ENCODE measurements at places on chromosomes 4 and X. TPM values are rescaled to one million over a fixed set of nuclear protein-coding genes. Genes with fewer than 3 reads are reported as not detected.
A peak's percentile ranks its signal among the peaks of the same experiment; 100 is the strongest.

- peaks cover 3% of the 10 kb centered on the region for H3K36me3 ChIP-seq
- no peak overlapping the region for H3K4me3 ChIP-seq
- peaks cover 8% of the 10 kb centered on the region for H3K27me3 ChIP-seq
- peaks cover 6% of the 10 kb centered on the region for H3K4me1 ChIP-seq
- DNase-seq, result peak; percentile 3
Observed at GRCh38 chr4:7384003-7384928, 50.5 kb downstream of the PSAPL1 start.

Gene HPSE
- total RNA-seq, result 41.0 TPM

- no peak for DNase-seq
- H3K36me3 ChIP-seq, result no peaks in the 10 kb centered on the region
- H3K27me3 ChIP-seq, result no peaks in the 10 kb centered on the region
- H3K27ac ChIP-seq, result no peak overlapping the region
- no peaks in the 10 kb centered on the region for H3K4me1 ChIP-seq
- H3K4me3 ChIP-seq, result no peak overlapping the region
Observed at GRCh38 chr4:22556495-22556894, 40.6 kb upstream of the ADGRA3 start.

DNA sequence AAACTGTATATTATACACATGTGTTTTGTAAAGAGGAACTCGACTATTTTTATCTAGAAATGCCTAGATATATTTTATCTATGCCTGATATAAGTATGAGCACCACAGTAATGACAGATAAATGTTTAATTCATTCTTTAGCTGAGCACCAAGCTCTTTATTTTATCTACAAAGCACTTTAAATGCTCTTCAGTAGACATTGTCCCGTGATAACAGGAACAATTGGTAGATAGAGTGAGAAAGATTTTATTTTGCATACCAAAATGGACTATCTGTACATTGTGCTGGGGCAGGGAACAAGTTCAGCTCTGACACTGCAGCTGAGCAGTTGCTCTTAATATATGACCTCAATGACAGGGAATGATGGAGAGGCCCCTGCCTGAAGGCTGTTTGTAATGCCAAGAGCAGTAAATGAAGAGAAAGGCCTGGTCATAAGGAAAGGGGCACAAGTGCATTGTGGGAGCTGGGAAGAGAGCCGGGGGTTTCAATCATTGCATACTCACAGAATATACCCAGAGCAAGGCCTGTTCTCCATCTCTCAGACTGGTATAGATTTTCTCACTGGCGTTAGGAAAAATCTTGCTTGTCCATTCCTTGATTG, 57.3 kb downstream of the SEPTIN11 start:
- H3K4me3 ChIP-seq, result no peak overlapping the region
- DNase-seq, result no peak
- peak overlapping the region; percentile 100 for H3K27ac ChIP-seq
- no peaks in the 10 kb centered on the region for H3K27me3 ChIP-seq
- H3K4me1 ChIP-seq, result peaks cover 89% of the 10 kb centered on the region

Gene ERCC6L
- total RNA-seq, result 1.7 TPM

GRCh38 chr4:21749924-21750323, 198.6 kb downstream of the KCNIP4 start:
- DNase-seq, result no peak
- H3K36me3 ChIP-seq, result no peaks in the 10 kb centered on the region
- no peaks in the 10 kb centered on the region for H3K27me3 ChIP-seq
- no peak overlapping the region for H3K4me3 ChIP-seq

Gene UGT2A1
- total RNA-seq, result not detected

Gene SULT1B1
- not detected for total RNA-seq

Gene S100P
- total RNA-seq, result not detected

Gene ADH7
- total RNA-seq, result not detected

DNA sequence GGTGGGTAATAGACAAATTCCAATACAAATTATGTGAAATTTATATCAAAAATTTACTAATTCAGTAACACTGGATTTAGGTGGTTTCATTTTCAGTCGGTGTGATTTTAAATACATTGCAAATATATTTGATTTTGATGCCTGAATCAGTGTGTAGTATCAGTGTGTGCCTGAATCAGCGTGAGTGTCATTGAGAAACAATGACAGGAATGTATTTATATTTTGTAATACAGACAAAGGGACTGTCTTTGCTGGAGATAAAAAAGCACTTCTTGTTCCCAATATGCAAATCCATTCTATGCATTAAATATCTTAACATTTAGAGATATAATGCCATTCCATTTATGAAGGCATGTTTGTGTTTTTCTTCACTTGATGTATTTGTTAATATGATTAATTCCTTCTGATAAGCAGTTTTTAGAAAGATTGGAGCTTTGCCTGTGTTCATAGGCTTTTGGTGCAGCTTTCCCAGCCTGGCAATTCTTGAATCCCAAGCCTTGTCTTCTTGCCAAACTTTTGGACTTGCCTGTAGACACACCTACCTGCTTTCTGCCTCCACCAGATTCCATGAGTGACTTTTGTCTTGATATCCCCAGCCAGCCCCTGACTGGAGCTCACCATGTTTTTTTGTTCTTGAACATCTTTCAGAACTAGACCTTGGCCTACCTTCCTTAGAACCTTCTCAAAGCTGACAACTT, 243.8 kb downstream of the ADGRL3 start:
- no peak overlapping the region for H3K27ac ChIP-seq
- DNase-seq, result no peak
- no peaks in the 10 kb centered on the region for H3K36me3 ChIP-seq
- no peaks in the 10 kb centered on the region for H3K4me1 ChIP-seq

DNA sequence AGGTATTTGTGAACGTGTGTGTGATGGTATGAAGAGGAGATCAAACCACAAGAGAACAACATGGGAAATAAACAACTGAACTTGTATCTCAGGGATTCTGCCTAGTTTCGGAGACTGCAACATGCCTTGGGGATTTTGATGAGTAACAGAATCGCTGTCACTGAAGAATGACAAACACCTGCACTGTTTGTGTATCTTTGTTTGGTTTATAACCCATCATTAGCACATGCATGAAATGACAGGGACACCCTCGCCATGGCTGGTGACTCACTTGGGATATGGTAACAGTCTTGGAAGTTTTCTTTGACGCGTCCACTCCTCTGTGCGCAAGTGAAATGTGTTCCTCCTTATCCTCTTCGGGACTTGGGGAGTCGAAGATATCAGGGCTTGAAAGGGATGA, 30.3 kb upstream of the MAP3K15 start:
- DNase-seq, result no peak
- no peak overlapping the region for H3K4me3 ChIP-seq
- peaks cover 25% of the 10 kb centered on the region for H3K36me3 ChIP-seq
- no peaks in the 10 kb centered on the region for H3K4me1 ChIP-seq
- no peaks in the 10 kb centered on the region for H3K27me3 ChIP-seq
- H3K27ac ChIP-seq, result no peak overlapping the region

- H3K27ac ChIP-seq, result no peak overlapping the region
- H3K4me3 ChIP-seq, result no peak overlapping the region
- H3K36me3 ChIP-seq, result peaks cover 24% of the 10 kb centered on the region
- peaks cover 8% of the 10 kb centered on the region for H3K4me1 ChIP-seq
Observed at GRCh38 chr4:726235-726787, 20.7 kb downstream of the PCGF3 start.

Gene PPP4R3C
- not detected for total RNA-seq

GRCh38 chr4:39820186-39820585, 122.2 kb downstream of the UBE2K start:
- H3K4me3 ChIP-seq, result peak overlapping the region; percentile 14
- H3K27ac ChIP-seq, result peak overlapping the region; percentile 88
- peaks cover 1% of the 10 kb centered on the region for H3K27me3 ChIP-seq
- H3K4me1 ChIP-seq, result peaks cover 17% of the 10 kb centered on the region
- peak; percentile 18 for DNase-seq

Gene LDOC1
- total RNA-seq, result 38.1 TPM

GRCh38 chrX:107562482-107562881, 65.8 kb upstream of the PRPS1 start:
- peaks cover 2% of the 10 kb centered on the region for H3K4me1 ChIP-seq
- H3K27ac ChIP-seq, result no peak overlapping the region
- H3K27me3 ChIP-seq, result peaks cover 1% of the 10 kb centered on the region
- no peak for DNase-seq

Gene DMRTC1B
- total RNA-seq, result 1.3 TPM

Gene CT55
- 0.21 TPM for total RNA-seq

Gene MAP9
- total RNA-seq, result 9.2 TPM

Gene PSMD10
- total RNA-seq, result 49.2 TPM

GRCh38 chr4:157314906-157315305, 94.4 kb downstream of the GRIA2 start:
- no peak for DNase-seq
- H3K27ac ChIP-seq, result no peak overlapping the region
- H3K4me1 ChIP-seq, result no peaks in the 10 kb centered on the region
- H3K36me3 ChIP-seq, result no peaks in the 10 kb centered on the region
- H3K27me3 ChIP-seq, result no peaks in the 10 kb centered on the region

Gene TREX2
- total RNA-seq, result 1.5 TPM

- no peak for DNase-seq
- peaks cover 21% of the 10 kb centered on the region for H3K4me1 ChIP-seq
- peaks cover 16% of the 10 kb centered on the region for H3K27me3 ChIP-seq
- H3K27ac ChIP-seq, result no peak overlapping the region
- peak overlapping the region; percentile 91 for H3K4me3 ChIP-seq
Observed at GRCh38 chr4:1721666-1722550, 587 bp downstream of the TACC3 start.

GRCh38 chr4:144621681-144622080, 24.3 kb upstream of the HHIP start:
- no peak overlapping the region for H3K4me3 ChIP-seq
- H3K36me3 ChIP-seq, result no peaks in the 10 kb centered on the region
- DNase-seq, result no peak
- H3K27me3 ChIP-seq, result peaks cover 1% of the 10 kb centered on the region
- no peaks in the 10 kb centered on the region for H3K4me1 ChIP-seq

DNA sequence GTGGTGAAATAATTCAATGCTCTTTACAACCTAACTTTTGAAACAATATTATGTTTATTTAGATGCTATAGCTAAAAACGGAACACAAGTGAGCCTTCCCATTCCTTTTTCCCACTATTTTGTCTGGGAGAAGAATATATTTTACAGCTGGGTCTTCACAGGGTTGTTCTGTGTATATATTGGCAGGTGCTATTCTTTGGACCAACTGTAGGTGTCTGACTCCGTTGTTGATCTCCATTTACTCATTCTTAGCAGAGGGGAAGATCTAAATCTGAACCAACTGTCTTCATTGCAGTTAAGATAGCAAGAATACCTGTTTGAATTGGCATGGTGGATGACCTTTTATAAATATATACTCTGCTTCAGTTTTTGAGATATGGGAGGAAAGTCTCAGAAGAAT, 257.4 kb downstream of the CFAP299 start:
- no peak overlapping the region for H3K27ac ChIP-seq
- no peak for DNase-seq
- H3K36me3 ChIP-seq, result no peaks in the 10 kb centered on the region
- no peak overlapping the region for H3K4me3 ChIP-seq
- H3K27me3 ChIP-seq, result no peaks in the 10 kb centered on the region
- H3K4me1 ChIP-seq, result no peaks in the 10 kb centered on the region

Gene ASMTL
- total RNA-seq, result 25.8 TPM

DNA sequence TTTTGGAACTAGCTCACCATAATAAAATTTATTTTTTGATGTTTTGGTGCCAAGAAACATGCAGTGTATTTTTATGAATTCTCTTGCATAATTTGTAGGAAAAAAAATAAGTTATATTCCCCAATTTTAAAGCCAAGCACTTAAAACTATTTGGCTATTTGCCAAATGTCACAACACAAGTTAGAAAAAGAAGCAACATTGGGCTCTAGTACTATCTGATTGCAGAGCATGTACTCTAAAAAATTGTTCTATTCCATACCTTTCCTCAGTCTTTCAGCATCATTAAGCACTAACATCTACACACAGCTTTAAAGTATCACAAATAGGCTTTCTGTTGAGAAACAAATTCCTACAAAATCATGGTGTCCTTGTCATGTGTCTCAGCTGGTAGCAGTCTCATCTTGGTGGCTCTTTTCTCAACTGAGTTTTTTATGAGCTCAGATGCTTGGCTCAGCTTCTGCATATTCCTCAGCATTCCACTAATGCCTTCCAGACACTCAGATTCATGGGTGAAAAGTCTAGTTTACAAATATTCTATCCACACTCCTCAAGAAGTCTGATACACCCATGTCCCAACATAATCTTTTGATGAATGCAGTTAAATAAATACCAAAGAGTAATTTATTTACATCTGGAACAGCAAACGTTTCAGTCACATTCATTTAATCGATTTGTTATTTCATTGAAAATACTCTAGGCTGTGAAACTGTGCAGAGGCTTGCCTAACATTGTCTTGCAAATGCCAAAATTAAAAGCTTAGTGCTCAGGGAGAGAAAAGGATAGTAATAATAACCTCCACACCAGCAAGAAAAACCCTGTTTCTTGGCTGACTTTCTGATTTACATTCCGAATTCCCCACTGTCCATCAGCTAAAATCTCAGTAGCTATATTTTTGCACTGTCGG, 2209.9 kb downstream of the PCDH7 start:
- no peaks in the 10 kb centered on the region for H3K27me3 ChIP-seq
- H3K36me3 ChIP-seq, result no peaks in the 10 kb centered on the region
- no peak overlapping the region for H3K4me3 ChIP-seq
- DNase-seq, result no peak

Gene KIT
- 49.1 TPM for total RNA-seq

DNA sequence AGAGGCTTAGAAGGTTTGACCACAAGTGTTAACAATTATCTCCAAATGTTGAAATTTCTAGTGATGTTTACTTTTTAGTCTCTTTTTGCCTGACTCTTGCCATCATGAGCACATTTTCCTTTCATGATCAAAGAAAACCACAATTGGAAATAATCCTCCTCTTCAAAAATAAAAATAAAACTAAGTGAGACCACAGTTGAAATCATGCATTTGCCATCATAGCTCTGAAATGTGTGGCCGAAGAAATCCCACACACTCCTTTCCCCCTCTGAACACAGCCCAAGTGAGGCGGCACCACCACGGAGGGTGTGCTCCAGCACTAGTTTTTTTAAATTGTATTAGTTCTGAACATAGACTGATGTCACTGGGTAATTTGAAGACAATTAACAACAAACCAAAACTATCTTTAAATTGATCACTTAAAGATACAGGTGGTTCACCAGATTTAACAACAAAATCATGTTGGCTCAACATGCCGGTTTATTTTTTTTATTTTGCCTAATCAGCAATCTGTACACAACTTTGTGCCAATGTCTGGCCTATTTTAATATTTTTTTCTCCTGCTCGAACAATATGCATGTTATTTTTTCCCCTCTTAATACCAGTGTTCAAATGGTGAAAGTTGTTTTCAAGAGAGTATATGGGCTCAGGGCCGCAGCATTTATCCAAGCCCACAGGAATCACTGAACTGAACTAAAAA, 17.6 kb downstream of the APBB2 start:
- DNase-seq, result no peak
- H3K4me1 ChIP-seq, result peaks cover 45% of the 10 kb centered on the region
- H3K36me3 ChIP-seq, result peaks cover 3% of the 10 kb centered on the region
- H3K27ac ChIP-seq, result no peak overlapping the region
- no peak overlapping the region for H3K4me3 ChIP-seq

GRCh38 chr4:24991015-24991414, 39.7 kb downstream of the LGI2 start:
- peak overlapping the region; percentile 19 for H3K4me3 ChIP-seq
- peaks cover 17% of the 10 kb centered on the region for H3K4me1 ChIP-seq
- peaks cover 5% of the 10 kb centered on the region for H3K36me3 ChIP-seq
- peak overlapping the region; percentile 92 for H3K27ac ChIP-seq
- peaks cover 4% of the 10 kb centered on the region for H3K27me3 ChIP-seq
- peak; percentile 40 for DNase-seq

Gene ABCG2
- 37.0 TPM for total RNA-seq
